ENCODE measurements at places on chromosomes 12 and 14. TPM values are rescaled to one million over a fixed set of nuclear protein-coding genes. Genes with fewer than 3 reads are reported as not detected.

DNA sequence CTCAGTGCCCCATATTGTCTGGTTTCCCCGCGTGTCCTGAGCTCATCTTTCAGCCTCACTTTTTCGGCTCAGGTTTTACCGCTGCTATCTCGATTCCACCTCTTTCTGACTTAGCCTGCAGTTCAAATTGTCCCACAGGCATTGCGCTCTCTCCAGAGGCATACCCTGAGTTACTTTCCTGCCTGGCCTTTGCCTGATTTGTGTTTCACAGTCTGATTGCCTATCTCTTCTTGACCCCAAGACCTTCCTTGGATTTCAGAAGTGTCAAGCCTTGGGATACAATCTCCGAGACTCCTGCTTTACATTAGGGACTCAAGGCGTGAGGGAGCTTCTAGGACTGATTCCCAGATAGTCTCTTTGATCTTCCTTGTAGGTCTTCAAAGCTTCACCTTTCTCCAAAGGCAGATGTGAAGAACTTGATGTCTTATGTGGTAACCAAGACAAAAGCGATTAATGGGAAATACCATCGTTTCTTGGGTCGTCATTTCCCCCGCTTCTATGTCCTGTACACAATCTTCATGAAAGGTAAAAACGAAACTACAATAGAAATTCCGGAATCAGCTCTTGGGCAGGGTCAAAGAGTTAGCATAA lies 629 bp downstream of the LETMD1 start:
- peak; percentile 6 for DNase-seq

- DNase-seq = no peak
Measured at GRCh38 chr14:102883089-102883541, 39.3 kb upstream of the AMN start.

- DNase-seq = no peak
Measured at GRCh38 chr14:20686386-20687143, 2.0 kb upstream of the ANG start.

GRCh38 chr14:92471919-92472318 lies 41.7 kb upstream of the RIN3 start:
- peak; percentile 90 for DNase-seq

GRCh38 chr14:77794357-77794756 lies 5.6 kb upstream of the ADCK1 start:
- DNase-seq = no peak

DNA sequence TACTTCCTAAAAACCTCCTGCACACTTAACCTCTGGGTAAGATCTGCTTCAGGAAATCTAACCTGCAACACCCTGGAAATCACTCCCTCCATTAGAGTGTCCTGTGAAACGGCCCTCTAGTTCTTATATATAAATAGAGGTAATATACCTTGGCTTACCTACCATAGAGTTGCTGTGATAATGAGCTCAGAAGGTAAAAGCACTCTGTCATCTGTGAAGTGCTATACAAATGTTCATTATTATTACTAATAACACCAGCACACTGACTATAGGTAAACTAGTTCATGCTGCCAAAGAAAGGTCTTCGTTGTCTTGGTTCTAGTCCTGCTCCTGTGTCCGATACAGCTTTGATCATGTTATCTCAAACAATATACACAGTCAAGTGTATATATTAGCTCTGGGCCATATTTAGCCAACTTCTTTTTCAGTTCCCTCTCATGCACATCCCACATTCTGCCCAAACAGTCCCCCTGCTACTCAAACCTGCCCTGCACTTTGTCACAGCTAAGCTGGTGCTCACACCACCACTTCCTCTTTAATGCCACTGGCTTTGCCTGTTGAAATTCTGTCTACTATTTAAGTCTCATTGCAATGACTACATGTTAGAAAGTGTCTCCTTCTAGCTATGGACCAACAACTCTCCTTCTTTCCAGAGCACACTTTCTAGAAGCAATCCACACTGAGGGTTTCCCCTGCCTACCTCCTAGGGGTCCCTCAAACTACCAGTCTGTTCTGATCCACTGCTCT lies 5.1 kb downstream of the E2F7 start:
- no peak for DNase-seq

DNA sequence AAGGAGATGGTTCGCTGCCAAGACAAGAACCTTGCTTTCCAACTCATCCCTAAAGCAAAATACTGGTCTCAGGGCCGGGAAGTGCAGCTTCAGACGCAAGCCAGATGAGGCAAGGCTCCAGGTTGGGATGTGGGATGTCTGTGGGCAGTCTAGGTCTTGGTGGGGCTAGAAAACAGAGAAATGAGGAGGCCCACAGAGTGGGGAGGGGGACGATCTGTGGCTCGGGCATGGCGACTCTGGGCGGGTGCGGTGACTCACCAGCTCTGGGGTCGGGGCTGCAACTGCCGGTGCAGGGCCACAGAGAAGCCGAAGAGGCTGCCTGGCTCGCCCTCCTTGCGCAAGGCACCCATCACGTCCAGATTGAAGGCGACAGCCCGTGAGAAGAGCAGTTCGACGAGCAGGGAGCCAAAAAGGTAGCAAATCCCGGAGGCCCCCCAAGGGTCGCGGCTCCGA lies 459 bp downstream of the ITGA7 start:
- DNase-seq = no peak

DNA sequence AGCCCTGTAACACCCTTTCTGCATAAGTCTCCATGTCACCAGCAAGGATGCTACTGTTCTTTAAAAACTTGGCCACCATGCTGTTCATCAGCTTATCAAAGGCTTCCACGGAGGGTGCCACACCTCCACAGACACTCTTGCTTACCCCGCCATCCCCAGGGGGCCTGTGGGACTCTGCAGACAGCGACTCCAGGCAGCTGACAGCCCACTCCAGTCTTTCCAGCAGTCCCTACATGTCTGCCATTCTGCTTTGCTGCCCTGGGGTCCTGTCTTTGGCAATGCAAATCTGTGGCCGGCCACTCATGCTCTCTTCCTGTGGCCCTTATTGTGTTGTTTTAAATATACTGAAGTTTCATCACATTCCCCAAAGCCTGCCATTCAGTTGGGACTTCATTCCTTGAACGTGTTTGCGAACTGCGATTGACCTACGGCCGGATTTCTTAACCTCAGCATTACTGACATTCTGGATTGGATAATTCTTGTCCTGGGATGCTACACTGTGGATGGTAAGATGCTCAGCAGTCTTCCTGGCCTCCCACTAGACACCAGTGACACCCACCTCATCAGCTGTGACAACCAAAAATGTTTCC lies 125.6 kb downstream of the FOXN3 start:
- DNase-seq = no peak

DNA sequence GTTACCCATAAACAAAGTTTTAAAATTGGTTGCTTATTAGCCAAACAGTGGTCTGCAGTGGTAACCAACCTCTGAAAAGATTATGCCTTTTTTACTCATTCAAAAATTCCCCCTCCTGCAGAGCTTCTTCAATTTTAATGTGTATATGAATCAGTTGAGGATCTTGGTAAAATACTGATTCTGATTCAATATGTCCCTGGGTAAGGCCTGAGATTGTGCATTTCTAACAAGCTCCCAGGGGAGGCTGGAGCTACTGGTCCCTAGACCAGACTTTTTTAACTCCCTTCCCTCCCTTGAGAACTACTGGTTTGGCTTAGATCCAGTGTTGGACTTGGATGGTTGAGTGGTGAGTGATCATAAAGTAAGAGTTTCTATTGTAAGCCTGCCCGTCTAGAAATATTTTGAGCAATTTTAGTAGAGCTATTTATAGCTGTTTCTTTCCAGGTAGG lies 90.2 kb downstream of the FUT8 start:
- peak; percentile 83 for DNase-seq

DNA sequence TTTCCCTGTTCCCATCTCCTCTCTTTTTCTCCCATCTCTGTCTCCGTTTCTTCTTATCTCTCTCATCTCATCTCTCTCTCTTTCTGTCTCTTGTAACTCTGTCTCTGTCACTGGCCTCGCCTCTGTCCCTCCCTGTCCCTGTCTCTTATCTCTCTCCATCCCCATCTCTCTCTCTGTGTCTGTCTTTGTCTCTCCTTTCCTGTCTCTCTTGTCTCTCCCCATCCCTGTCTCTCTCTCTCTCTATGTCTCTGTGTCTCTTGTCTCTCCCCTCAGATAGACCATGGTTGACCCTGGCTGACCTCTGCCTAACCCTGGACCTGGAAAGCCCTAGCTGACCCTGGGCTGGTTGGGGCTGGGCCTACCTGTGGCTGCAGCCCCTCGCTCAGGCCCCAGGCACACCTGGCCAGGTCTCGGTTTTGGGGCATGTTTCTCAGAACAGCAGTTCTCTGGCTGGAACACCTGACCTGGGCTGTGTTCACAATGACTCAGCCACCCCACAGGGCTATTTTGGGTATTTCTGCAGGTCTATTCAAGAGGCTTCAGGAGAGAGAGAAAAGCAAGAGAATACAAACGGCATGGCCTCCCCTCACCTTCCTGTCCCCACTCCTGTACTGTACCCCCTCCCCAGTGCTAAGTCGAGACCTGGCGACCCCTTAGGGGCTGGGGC lies 174.4 kb downstream of the TMEM121 start:
- no peak for DNase-seq

DNA sequence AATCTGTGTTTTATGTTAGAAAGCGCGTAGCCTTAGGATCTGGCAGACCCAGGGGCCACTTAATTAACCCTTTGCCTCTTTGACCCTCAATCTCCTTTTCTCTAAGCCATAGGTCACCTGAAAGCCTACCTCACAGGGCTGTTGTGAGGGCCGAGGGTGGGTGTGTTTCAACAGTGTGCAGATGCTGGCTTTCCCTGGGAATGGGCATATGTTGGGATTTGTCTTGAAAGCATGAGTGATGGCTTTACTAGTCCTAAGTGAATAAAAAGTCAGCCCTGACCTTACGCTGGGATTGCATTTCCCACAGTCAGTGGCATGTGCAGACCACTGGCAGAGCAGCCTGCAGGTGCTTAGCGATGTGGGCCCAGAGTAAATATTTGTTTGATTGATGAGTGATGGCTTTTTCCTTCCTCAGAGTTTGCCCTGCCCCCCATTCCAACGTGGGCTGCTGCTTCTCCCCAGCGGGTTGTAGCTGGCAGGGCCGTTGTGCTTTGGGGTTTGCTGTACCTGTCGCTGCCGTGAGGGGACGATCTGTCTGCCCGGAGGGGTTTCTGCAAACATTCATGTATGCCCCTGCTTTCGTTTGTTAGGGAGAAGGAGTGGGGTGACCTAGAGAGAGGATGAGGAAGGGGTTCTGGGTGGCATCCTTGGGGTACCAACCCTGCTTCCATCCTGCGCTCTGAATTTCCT lies 31.5 kb downstream of the MEG3 start:
- DNase-seq = no peak

SENP1 gene
- total RNA-seq = 20.8 TPM

PLEKHD1 gene
- total RNA-seq = not detected

PRICKLE1 gene
- 6.9 TPM for total RNA-seq
